ENCODE measurements at places on chromosomes 16 and 17.

DNA sequence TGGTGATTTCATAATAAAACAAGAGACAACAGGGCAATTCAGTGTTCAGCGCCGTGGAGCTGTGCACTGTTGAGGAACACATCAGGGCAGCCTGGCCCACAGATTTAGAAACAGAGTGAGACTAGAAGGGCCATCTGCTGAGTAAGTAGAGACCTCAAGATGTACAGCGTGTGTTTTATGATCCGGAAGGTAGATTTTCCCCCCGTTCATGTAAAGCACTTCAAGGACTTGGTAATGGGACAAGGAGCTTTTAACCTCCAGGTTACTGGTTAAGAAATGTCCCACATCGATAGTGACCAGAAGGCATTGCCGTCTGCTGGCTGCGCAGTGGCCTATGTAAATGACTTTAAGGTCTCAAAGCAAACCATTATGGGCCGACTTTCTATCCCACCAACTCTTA is 1057.7 kb upstream of the EEF2KMT start:
- H3K36me3 ChIP-seq: no peaks in the 10 kb centered on the region
- H3K4me3 ChIP-seq: no peak overlapping the region
- no peak for DNase-seq
- H3K4me1 ChIP-seq: no peaks in the 10 kb centered on the region
- H3K27ac ChIP-seq: no peak overlapping the region

DNA sequence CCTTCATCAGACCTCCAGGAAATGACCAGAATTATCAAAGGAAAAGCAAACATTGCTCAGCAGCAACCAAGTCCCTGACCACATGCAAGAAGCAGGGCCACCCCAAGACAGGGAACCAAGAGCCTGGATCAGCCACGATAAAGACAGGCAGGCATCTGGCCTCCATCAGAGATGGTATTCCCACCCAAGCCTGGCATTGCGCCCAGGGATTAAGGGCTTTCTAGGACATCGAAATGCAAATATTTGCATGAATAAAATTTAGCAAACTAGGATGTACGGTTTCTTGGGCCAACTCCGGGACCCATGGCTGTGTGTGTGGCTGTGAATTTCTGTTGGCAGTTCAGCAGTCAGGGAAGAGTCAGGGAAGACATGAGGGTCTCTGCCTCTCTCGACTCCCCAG is 241.4 kb upstream of the DYNLRB2 start:
- H3K36me3 ChIP-seq: no peaks in the 10 kb centered on the region
- H3K27ac ChIP-seq: no peak overlapping the region
- peaks cover 12% of the 10 kb centered on the region for H3K4me1 ChIP-seq
- no peak overlapping the region for H3K4me3 ChIP-seq
- H3K27me3 ChIP-seq: no peaks in the 10 kb centered on the region

DNA sequence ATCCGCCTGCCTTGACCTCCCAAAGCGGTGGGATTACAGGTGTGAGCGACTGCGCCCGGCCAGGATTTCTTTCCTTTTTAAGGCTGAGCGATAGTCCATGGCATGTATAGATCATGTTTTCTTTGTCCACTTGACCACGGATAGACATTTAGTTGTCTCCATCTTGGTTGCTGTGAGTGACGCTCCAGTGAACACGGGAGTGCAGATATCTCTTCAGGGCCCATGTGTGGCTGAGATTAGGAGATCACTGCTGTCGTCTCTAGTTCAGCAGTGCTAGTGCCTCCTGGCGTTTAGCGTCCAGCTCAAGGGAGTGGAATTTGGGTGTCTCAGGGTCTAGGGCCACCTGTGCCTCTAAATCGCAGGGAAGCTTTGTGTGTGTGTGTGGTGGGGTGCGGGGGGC is 41.5 kb downstream of the ABCC1 start:
- H3K27me3 ChIP-seq: no peaks in the 10 kb centered on the region
- peaks cover 12% of the 10 kb centered on the region for H3K4me1 ChIP-seq
- no peak for DNase-seq
- peaks cover 15% of the 10 kb centered on the region for H3K36me3 ChIP-seq
- H3K27ac ChIP-seq: no peak overlapping the region

DNA sequence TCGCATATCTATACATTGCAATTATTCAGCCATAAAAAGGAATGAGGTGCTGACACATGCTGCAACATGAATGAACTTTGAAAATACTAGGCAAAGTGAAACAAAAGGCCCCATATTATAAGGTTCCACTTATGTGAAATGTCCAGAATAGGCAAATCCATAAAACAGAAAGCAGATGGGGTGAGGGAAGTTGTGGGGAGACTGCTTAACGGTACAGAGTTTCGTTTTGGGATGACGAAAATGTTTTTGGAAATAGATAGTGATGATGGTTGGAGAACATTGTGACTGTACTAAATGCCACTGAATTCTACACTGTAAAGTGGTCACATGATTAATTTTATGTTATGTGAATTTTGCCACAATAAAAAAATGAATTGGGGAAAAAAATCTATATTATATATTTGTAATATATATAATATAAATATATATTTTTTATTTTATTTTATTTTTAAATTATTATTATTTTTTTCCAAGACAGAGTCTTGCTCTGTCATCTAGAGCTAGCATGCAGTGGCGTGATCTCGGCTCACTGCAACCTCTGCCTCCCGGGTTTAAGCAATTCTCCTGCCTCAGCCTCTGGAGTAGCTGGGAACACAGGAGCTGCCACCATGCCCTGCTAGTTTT is 4.2 kb upstream of the GNA13 start:
- H3K36me3 ChIP-seq: no peaks in the 10 kb centered on the region
- H3K4me3 ChIP-seq: no peak overlapping the region
- H3K27me3 ChIP-seq: no peaks in the 10 kb centered on the region
- no peak overlapping the region for H3K27ac ChIP-seq
- DNase-seq: no peak
- peaks cover 55% of the 10 kb centered on the region for H3K4me1 ChIP-seq

DNA sequence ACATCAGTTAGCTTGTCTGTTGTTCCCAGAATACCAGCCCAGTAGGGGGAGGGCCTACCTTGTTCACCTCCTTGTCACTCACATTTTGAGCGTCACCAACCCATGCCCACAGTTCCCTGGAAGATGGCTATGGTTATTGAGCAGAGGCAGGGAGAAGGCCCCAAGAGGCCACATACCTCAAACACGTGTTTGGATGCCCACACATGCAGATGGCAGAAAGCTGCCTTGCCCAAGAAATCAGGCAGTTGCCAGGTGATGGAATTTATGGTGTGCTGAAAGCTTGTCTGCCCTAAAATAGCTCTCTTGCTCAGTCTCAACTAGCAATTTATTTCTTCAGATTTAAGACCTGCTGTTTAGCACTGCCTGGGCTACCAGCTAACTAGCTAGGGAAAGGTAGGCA is 16.5 kb upstream of the CMTM4 start:
- peaks cover 15% of the 10 kb centered on the region for H3K4me1 ChIP-seq
- DNase-seq: no peak
- H3K27me3 ChIP-seq: no peaks in the 10 kb centered on the region
- H3K4me3 ChIP-seq: no peak overlapping the region
- H3K27ac ChIP-seq: no peak overlapping the region
- H3K36me3 ChIP-seq: no peaks in the 10 kb centered on the region

DNA sequence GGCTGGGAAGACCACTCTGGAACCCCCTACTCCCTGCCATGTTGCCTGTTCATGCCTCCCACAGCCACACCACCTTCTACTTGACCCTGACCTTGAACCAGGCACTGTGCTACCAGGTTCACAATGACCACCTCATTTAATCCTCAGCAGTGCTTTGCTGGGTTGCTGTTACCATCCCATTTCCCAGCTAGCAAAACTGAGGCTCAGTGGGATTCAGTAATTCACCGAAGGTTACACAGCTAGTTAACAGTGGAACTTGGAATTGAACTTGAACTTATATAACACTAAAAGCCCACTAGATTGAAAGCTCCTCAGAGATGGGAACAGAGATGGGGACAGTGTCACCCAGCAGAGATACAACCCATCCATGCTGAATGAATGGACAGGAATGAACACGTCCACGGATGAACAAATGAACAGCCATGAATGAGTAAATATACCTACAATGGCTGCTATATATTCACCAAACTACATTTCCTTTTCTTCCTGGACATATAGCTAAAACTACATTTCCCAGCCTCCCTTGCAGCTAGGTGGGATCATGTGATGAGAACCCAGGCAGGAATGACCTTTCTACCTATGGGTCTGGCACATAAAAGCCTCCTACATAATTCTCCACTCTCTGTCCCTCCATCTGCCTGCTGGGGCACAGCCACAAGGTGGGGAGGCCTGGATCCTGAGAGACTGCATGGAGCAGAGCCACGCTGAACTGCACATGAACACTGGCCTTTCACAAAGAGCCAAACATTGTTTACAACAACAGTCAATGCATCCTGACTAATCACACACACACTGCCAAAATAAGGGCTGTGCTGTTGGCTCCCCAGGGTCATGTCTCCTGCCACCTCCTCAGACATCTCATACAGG is 94.8 kb downstream of the RMI2 start:
- no peaks in the 10 kb centered on the region for H3K4me1 ChIP-seq
- DNase-seq: no peak
- no peaks in the 10 kb centered on the region for H3K27me3 ChIP-seq
- no peak overlapping the region for H3K4me3 ChIP-seq
- H3K27ac ChIP-seq: no peak overlapping the region

DNA sequence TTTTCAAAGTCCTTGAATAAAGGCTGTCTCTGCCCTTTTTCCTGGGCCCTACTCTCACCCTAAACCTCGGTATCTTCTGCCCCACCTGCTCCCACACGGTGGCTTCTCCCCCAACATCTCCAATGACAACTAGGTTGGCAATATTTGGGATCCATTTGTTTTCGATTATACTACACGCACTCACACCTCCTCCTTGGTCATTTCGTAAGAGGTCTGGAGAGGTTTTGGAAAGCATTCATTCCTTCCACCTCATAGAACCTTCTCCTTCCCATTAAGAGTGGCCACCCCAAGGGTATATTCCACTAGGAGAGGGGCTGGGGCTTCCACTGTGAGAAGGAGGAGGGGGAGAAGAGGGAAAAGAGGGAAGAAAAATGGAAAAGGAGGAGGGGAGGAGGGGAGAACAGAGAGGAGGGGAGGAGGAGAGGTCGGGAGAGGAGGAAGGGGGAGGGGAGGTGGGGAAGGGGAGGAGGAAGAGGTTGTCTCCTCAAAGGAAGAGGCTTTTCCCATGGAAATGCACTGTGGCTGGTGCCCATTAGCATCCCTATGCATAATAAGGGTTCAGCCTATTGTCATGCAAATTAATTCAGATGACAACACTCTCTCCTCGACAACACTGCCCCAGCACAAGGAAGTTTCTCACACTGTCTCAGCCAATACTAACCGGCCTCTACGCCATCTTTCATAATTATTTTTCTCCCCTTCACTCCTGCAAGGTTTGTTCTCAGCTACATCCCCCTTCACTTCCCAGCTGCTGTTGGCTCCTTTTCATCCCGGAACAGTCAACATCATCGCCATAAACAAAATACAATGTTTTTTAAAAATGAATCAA is 30.0 kb downstream of the SOX9 start:
- H3K4me1 ChIP-seq: peaks cover 10% of the 10 kb centered on the region
- H3K36me3 ChIP-seq: no peaks in the 10 kb centered on the region
- H3K4me3 ChIP-seq: no peak overlapping the region
- H3K27ac ChIP-seq: no peak overlapping the region
- no peak for DNase-seq
- H3K27me3 ChIP-seq: no peaks in the 10 kb centered on the region

- peaks cover 2% of the 10 kb centered on the region for H3K4me1 ChIP-seq
- no peaks in the 10 kb centered on the region for H3K36me3 ChIP-seq
- H3K4me3 ChIP-seq: no peak overlapping the region
- H3K27me3 ChIP-seq: no peaks in the 10 kb centered on the region
These were observed 19.9 kb upstream of the SMIM36 start for GRCh38 chr17:55531053-55531728.

- no peak overlapping the region for H3K4me3 ChIP-seq
- no peaks in the 10 kb centered on the region for H3K4me1 ChIP-seq
- no peaks in the 10 kb centered on the region for H3K36me3 ChIP-seq
- DNase-seq: no peak
- no peak overlapping the region for H3K27ac ChIP-seq
These were observed 1.7 kb downstream of the ADAMTS18 start for GRCh38 chr16:77433146-77433545.

DNA sequence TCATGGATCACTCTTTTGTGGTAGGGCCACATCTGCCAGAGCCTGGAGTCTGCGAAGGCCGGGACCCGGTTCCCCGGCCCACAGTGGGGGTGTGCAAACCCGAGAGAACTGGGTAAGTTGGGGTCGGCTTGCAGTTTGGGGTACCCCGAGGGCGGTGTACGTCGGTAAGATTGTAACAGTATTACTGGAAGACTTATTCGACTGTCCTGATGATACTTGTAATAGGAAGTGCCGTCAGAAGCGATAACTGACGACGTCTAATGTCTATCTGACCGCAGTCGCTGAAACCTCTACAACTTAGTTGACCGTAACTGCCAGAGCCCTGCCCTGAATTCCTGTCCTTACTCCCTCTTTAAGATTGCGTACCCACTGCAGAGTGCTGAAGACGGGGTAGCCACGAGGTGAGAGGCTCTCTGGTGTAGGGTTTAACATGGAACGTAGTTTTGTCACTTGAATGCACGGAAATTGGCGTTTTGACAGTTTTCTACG is 24.0 kb downstream of the TRPV2 start:
- H3K4me3 ChIP-seq: peak overlapping the region; percentile 90
- H3K36me3 ChIP-seq: peaks cover 54% of the 10 kb centered on the region
- H3K27ac ChIP-seq: peak overlapping the region; percentile 93
- H3K4me1 ChIP-seq: peaks cover 12% of the 10 kb centered on the region

- H3K4me3 ChIP-seq: no peak overlapping the region
- no peak overlapping the region for H3K27ac ChIP-seq
- no peak for DNase-seq
- H3K4me1 ChIP-seq: no peaks in the 10 kb centered on the region
- H3K27me3 ChIP-seq: peaks cover 4% of the 10 kb centered on the region
These were observed 190.3 kb downstream of the KIF2B start for GRCh38 chr17:54013072-54013471.

DNA sequence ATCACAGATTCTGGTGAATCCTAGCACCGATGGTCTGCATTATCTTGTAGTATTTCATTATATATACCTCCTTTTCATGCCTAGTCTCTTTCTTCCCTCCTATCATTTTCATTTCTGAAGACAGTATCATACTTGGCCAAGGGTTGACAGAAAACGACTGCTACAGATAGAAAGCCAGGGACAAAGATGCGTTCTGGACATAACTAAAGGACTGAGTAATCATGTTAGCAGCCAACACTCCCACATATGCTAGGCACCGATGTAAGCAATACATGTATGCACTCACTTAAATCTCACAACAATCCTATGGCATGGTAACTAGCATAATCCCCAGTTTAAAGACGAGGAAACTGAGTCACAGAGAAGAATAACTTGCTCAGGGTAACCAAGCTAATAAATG is 22.9 kb downstream of the RDM1 start:
- no peak overlapping the region for H3K4me3 ChIP-seq
- H3K4me1 ChIP-seq: no peaks in the 10 kb centered on the region
- H3K27ac ChIP-seq: no peak overlapping the region
- H3K27me3 ChIP-seq: no peaks in the 10 kb centered on the region
- no peaks in the 10 kb centered on the region for H3K36me3 ChIP-seq
- no peak for DNase-seq

GRCh38 chr16:62970851-62971250 is 934.6 kb upstream of the CDH8 start:
- H3K4me3 ChIP-seq: no peak overlapping the region
- H3K4me1 ChIP-seq: peaks cover 23% of the 10 kb centered on the region
- H3K27ac ChIP-seq: no peak overlapping the region
- H3K27me3 ChIP-seq: no peaks in the 10 kb centered on the region
